ENCODE measurements at places on chromosomes 6 and 20.

GRCh38 chr20:50323209-50323608 is 132.6 kb downstream of the CEBPB start:
- DNase-seq = no peak

DNA sequence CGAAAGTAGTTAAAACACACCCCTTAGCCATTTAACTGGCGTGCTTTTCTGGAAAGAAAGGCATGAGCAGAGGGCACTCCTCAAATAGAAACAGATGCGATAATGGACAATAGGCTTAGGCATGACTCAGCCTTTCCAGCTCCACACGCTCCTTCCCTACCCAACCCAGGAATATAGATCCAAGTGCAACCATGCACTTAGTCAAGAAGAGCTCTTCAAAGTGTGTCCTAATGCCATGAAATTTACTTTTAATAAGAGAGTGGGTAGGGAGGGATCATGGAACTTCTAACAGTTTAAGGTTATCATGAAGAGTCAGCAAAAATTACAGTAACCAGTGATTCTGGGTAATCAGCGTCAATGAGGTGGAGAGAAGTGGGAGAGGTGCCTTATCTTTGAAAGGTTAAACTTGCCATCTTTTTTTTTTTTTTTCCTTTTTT is 2.4 kb upstream of the EFHC1 start:
- no peak for DNase-seq

DNA sequence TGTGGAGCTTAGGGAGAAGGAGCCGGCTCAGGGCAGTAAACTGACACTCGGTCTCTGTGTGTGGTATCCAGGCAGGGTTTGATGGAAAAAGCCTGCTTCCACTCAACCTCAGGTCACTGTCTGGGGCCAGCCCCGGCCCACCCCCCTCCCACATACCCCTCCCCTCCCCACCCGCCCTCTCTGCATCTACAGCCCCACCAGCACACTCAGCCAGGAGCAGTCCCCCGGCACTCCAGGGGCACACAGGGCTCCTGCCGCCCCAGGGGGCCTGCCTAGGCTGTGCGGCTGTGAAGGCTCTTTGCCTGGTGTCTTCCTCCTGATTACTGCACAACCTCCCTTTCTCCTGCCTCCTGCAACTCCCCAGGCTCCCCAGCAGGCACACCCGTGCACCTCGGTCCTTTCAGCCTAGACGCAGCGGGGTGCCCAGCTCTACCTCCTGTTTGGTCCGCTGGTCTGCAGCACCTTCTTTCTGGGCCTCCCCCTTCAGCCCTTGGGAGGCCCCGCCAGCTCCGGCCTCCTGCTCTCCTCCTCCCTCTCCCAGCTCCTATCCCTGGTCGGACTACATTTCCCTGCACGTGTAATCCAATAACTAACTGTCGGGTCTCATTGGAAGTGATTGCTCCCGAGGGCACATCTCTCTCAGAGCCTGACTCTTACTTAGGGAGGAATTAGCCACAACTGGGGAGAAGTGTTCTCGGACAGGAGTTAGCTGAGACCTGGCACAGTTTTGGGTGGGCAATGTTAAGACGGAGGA is 1.3 kb upstream of the FOXF2 start:
- DNase-seq = no peak

GRCh38 chr6:163646866-163647265 is 232.3 kb downstream of the QKI start:
- no peak for DNase-seq

DNA sequence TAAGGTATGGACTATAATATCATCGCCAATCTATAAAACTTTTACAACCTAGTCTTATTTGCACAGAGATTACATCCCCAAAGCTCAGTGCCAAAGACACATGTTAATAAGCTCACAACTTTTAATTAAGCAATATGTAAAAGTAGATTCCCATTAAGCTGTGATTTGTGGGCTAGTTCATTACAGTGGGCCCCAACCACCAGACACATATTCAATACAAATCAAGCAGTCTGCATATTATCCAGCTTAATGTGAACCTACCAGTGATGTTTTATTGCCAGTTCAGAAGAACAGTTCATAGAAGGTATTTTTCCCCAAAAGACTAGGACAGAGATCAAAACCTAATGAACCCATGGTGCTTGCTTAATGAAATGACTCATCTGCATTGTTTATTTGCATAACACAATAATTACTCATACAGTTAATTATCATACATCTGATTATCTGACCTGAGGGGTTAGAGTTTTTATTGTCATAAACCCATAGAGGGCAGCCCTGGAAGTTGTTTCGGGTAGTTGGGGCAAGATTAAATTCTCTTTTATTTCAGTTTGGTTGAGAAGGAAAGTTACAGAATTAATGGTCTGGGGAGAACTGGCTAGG is 831.0 kb downstream of the TFAP2A start:
- DNase-seq = no peak

DNA sequence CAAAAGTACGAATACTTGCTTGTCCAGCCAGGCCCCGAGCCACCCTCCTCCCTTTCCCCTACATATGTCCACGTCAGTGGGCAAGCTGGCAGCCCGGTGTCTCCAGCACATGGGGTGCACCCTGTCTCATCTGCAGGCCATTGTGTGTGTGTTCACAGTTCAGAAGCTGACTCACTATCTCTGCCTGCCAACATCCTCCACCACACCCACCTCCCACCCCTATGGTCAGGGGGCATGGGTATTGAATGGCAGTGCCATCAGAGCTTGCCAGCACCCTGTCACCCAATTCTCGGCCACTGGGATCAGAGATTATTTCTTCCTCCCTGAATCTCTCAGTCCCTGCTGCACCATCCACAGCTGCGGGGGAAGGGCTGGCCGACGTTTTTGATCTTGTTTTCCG is 195.7 kb downstream of the FARS2 start:
- no peak for DNase-seq

- DNase-seq = no peak
Measured at GRCh38 chr20:63533871-63534393, 3.2 kb downstream of the PTK6 start.

DNA sequence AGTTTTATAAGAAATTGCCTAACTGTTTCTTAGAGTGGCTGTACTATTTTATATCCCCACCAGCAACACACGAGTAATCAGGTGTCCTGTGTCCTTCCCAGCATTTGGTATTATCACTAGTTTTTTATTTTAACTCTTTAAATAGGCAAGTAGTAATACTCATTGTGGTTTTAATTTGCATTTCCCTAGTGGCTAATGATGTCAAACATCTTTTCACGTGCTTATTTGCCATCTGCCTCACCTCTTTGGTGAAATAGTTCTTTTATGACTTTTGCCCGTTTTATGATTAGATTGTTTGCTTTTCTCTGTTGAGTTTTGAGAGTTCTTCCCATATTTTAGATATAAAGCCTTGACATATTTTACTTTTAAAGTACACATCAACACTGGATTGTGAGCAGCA is 57.8 kb downstream of the GCLC start:
- no peak for DNase-seq

GRCh38 chr6:16670617-16671051 is 90.6 kb downstream of the ATXN1 start:
- DNase-seq = no peak

- DNase-seq = no peak
Measured at GRCh38 chr6:66675906-66676305, 968.9 kb upstream of the EYS start.

GRCh38 chr6:28523241-28523622 is 2.4 kb upstream of the GPX5 start:
- DNase-seq = no peak

- no peak for DNase-seq
Measured at GRCh38 chr6:72984981-72985665, 240.2 kb downstream of the KHDC1L start.

DNA sequence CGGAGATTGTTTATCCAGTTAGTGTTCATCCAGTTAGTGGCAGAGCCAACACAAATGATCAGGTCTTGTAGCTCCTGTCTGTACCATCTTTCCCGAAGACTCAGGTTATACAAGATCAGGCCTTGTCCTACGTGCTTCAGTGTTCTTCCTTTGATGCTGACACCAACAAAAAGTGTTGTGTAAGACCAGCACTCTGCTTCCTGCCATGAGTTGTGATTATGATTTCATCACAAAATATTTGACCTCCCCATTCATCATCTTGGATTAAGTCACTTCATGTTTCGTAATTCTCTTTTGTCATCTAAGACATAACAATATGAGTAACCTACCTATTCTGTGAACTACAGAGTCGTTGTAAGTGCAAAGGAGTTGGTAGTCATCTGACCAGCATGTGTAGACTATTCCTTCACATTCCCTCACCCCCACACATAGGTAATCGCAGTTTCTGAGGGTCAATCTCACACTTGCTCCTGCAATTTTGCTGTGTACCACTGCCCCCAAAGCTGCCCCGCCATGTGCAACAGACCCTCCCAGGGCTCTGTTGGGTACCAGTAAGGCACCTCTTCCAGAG is 135.6 kb upstream of the SLC22A23 start:
- no peak for DNase-seq
